NCI-H1436 (cell line): ENCODE measurements at places on chromosomes 13 and 19.

- DNase-seq, result no peak
Measured at GRCh38 chr13:93635616-93636032, 409.0 kb downstream of the GPC6 start.

GRCh38 chr19:41218615-41219507 is at the start of gene AXL:
Gene AXL (plus strand): TSS chr19:41219223. CDS start chr19:41219393, 170 bp downstream.
- DNase-seq, result no peak

- no peak for DNase-seq
Measured at GRCh38 chr19:32720216-32720935, 809 bp downstream of the TDRD12 start.

GRCh38 chr19:49020342-49020741 is 3.5 kb upstream of the LHB start:
- peak; percentile 22 for DNase-seq

DNA sequence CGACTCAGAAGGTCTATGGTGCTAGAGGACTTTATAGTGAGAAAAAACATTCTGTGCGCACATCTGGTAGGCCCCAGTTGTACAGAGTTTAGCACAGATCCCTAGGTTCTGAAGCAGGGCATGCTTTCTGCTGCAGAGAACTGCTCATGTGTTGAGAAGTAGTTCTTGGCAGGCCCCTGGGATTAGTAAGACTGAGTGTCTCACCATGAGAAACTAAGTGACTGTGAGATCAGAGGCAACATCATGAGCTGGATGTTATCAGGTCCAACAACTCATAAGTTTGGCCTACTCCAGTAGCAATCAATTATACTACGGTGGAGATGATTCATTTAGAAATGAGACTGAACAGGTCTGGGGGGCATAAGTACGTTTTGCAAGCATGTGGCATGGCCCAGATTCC is 507.4 kb upstream of the KLF12 start:
- no peak for DNase-seq

GRCh38 chr13:110230661-110231347 is 76.2 kb downstream of the COL4A1 start:
- no peak for DNase-seq

DNA sequence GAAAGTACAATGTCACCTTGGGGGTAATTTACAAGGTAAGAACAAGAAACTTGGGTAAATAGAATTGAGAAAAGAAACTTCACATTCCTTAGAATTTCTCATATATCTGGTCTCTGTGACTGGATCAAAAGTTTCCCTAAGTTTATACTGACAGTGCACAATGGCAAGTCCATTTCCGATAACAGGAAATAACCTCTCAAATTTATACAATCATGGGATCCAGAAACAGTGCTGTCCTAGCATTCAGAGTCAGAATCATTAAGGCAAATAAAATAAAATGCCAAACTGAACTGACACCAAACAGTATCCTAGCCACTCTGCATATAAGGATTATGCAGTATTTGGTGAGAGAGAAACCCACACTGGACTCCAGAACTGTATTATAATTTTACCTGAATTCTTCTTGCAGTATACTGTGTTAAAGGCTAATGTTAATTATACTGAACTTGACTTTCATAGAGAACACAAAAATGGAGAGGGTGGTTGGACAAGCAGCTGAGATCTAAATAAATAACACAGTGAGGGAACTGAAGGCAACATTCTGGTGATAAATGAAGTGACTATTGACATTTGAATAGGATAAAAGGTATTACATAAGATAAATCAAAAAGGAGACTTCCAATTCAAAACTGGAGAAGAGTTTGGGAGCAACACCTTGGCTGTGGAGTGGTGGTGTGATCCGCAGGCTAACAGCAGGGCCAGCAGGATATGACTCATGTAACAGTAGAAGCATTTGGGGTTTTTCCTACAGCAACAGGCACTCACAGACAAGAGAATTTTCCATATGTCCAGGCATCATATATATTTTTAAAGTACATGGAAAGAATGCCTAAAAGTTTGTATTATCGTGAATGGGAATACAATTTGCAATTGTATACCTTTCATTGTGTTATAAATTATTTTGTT is 932.5 kb upstream of the MIR17HG start:
- DNase-seq, result no peak

- DNase-seq, result no peak
Measured at GRCh38 chr19:756236-756635, 5.3 kb downstream of the MISP start.

DNA sequence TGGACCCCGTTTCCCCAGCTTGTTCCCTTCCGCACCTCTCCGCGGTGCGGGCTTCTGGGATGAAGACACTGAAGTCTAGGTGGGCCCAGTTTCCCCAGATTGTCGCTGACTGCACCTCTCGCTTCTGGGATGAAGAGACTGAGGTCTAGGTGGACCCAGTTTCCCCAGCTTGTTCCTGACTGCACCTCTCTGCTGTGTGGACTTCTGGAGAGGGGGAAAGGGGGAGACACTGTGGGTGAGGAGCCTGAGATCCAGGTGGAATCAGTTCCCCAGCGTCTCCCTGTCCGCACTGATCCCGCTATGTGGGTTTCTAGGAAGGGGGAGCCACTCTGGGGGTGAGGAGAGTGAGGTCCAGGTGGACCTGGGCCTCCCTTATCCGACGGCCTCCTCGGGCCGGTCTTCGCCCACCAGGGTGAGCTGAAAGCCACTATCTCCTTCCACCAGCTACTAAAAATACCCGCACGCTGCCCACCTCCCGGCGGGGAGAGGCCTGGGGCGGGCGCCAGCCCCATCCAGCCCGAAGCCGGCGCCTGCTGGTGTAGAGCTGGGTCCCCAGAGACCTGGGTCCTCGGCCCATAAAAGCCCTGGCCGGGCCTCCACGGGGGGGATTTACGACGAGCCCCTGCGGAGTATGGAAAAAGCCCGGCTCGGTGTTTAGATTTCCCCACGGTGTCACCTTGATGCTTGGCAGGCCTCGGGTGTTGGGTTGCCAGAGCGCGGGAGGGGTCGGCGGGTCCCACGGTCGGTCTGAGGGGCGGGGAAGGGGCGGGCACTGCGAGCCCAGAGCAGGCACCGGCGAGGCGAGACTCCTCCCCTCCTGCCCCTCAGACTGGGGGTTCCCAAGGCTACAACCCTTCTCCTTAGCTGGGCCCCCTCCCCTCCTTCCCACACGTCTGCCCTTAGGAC is 10.6 kb downstream of the FUT6 start:
- DNase-seq, result peak; percentile 80

- DNase-seq, result no peak
Measured at GRCh38 chr13:77928909-77929308, 10.3 kb upstream of the EDNRB start.

DNA sequence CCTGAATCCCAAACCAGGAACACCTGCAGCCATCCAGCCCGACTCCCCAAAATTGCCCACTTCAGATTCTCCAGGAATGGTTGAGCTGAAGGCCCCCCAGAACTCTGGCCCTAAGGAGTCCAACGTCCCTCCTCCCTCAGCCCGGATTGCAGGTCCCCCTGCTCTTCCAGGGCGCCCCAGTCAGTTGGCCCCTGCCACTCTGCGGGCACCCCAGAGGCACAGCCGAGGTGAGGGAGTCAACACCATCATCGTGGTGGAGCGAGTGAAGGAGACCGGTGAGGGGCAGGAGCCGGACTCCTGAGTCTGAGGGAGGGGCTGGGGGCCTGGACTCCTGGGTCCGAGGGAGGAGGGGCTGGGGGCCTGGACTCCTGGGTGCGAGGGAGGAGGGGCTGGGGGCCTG is 2.2 kb downstream of the GFY start:
- no peak for DNase-seq

- DNase-seq, result no peak
Measured at GRCh38 chr13:36054041-36054440, 77.1 kb downstream of the DCLK1 start.

DNA sequence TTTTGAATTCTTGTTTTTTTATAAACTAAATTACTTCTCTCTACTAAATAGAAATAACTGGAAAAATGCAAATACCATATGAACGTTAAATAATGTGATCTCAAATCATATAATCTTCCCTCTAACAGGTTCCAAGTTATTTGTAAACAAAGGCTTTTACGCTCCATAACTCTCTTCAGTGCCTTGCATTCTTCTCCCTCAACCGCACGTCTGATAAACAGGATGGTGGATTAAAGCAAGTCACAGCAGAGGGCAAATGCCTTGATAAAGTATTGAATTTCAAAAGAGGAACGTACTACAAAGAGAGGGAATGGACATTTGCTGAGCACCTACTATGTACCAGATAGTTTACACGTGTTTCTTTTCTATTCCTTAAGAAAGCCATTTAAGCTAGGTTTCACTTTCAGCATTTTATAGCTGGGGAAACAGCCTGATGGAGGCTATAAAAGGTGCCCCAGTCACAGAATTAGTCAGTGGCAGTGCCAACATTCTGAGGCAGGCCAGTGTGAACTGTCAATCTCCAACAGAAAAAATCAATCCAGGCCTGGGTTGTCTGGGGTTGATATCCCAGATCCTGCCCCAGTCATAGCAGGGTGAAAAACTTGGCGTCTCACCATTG is 15.8 kb downstream of the MRPS31 start:
- DNase-seq, result no peak

GRCh38 chr19:18895038-18895823 is 727 bp downstream of the CERS1 start:
- DNase-seq, result no peak

- DNase-seq, result no peak
Measured at GRCh38 chr19:4567584-4568071, 8.1 kb upstream of the SEMA6B start.

DNA sequence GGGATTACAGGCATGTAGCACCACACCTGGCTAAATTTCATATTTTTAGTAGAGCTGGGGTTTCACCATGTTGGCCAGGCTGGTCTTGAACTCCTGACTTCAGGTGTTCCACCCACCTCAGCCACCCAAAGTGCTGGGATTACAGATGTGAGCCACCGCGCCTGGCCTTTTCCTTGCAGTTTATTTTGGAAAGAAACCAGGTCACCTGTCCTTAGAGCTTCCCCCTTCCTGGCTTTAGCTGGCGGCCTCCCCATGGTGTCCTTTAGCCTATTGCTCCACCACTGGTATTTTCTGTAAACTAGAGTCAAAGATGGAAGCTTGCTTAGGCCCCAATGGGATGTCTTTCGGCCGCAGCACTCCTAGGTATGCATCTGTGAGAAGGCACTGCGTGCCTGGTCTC is 91.2 kb downstream of the DPF1 start:
- DNase-seq, result no peak

- DNase-seq, result no peak
Measured at GRCh38 chr13:29903996-29904395, 53.6 kb upstream of the UBL3 start.

- DNase-seq, result no peak
Measured at GRCh38 chr19:47100290-47100689, 13.3 kb downstream of the ZC3H4 start.

GRCh38 chr13:29125934-29126424 is 305.8 kb downstream of the MTUS2 start:
- no peak for DNase-seq

GRCh38 chr13:100811024-100811865 is 136.7 kb upstream of the TMTC4 start:
- DNase-seq, result no peak

DNA sequence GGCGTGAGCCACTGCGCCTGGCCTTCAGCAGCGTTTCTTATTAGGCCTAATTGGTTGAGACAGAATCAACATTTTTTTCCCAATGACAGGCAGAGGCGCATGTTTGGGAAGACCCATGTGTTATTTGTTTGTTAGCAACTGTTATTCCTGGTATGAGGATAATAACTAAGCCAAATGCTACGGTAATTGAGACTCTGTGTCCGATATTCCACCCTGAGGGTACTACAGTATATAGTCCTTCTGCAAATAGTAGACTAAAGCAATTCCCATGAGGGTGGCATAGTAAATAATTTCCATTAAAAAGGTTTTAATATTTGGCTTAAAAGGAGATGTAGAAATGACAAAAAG is 18.4 kb upstream of the CCL25 start:
- no peak for DNase-seq

GRCh38 chr19:21838646-21839045 is 2.7 kb upstream of the ZNF43 start:
- no peak for DNase-seq

DNA sequence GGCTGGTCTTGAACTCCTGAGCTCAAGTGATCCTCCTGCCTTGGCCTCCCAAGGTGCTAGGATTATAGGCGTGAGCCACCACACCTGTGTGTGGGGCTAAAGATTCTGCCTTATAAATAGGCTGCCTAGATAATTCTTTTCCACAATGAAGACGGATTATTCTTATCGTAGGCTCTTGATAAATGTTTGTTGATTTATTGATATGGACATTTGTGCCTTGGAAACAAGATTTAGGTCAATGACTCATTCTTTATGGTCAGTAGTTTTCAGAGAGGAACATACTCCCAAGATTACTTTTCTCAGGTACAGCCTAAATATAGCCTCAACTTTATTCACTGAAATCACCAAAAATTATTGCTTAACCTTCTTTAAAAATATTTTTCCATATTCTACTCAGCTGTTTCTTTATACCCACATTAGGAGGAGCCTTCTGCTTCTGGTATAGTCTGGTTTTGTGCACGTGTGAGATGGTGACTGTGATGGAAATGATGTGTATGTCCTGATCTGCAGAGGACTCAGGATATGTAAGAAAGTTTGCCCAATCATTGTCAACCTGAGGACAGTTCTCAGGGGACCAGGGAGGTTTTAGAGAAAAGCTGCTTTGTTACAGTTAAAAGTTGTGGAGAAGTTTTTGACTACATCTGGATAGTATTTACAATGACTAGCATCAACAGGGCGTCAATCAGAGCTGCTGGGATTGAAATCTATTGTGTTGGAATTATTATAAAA is 208.9 kb downstream of the DNAJC15 start:
- DNase-seq, result no peak

DNA sequence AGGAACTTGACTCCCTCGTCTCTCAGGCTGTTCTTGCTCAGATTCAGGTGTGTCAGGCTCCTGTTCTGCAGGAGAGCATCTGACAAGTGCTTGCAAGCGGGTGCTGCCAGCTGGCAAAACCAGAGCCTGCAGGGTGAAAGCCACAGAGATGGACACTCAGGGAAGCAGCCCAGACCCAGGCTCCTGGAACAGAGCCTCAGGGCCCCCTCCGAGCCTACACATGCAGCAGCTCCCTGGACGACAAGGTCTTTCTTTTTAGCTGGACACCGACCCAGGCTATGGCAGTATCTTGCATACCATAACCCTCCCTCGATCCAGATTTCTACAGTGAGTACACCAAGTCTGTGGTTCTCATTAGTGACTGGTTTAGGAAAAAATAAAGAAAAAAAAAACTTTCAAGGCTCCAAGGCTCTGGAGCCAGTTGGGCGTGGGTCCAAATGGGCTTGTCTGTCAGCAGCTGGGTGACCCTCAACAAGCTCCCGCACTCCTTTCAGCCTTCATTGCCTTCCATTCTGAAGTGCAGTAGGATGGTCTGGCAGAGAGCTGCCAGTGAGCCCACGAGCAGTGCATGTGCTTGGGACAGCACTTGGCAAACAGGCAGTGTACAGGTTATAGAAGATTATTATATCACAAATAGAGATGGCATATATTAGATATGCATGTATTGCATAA is 29.9 kb downstream of the NLRP13 start:
- DNase-seq, result no peak

- no peak for DNase-seq
Measured at GRCh38 chr13:35213911-35214310, 262.6 kb downstream of the MAB21L1 start.

GRCh38 chr13:49288458-49288857 is 40.7 kb downstream of the CDADC1 start:
- no peak for DNase-seq
